ENCODE measurements at places on chromosomes 7 and 10. TPM values are rescaled to one million over a fixed set of nuclear protein-coding genes. Genes with fewer than 3 reads are reported as not detected.

GRCh38 chr7:159015454-159016410 is 128.9 kb downstream of the VIPR2 start:
- DNase-seq = no peak

- no peak for DNase-seq
Measured at GRCh38 chr10:30447125-30447799, 13.3 kb downstream of the MAP3K8 start.

GJD4 gene
- total RNA-seq = not detected

- peak; percentile 10 for DNase-seq
Measured at GRCh38 chr7:43553999-43554398, 28.9 kb upstream of the STK17A start.

DNA sequence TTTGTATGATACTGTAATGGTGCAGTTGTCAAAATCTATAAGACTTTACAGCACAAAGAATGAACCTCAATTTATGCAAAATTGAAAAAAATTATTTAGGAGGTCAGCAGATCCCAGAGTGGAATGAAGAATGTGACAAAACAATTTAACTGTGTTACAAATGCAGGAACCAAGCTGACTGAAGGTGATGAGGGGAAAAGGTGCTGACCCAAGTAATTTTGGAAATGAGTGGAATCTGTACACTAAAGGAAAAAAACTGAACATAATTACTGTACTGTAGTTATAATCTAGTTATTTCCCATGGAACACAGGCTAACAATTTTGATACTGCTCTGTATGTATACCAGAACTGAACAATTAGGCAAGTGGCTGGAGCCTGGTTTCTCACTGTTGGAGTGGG is 31.2 kb upstream of the ZCCHC24 start:
- no peak for DNase-seq

DNA sequence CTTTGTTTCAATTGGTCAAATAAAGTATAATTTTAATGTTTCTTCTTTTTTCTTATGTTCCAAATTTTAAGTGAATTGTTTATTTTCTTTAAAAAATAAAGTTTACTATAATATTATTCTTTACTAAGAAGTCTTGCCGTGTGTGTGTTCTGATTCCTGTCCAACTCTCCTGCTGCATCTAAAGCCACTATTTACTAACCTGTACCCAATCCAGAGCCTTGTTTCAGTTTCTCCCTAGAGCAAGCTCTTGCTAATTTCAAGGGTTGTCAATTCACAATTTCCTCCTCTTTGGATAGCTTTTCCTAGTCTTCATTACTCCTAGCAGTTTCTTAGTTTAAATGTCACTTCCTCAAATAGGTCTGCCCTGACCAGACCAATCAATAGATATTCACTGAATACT is 314.9 kb upstream of the SEMA3A start:
- DNase-seq = no peak

CDHR3 gene
- total RNA-seq = 0.51 TPM

DNA sequence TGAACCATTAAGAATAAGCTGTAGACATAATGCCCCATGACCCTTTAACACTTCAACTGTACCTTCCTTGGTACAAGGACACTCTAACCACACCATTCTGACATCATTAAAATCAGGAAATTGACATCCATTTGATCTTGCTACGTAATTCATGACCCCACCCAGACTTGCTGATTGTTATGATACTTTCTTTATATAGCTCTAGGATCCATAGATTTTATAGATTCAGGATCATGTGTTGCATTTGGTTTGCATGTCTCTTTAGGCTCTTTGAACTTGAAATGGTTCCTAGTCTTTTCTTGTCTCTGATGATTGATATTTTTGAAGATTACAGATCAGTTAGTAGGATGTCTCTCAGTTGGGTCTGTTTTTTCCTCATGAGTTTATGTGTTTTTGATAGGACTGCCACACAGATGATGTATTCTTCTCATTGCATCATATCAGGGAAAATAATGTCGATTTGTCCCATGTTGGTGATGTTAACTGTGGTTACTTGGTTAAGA is 13.5 kb downstream of the CCM2 start:
- no peak for DNase-seq

LRMDA gene
- total RNA-seq = not detected

DNA sequence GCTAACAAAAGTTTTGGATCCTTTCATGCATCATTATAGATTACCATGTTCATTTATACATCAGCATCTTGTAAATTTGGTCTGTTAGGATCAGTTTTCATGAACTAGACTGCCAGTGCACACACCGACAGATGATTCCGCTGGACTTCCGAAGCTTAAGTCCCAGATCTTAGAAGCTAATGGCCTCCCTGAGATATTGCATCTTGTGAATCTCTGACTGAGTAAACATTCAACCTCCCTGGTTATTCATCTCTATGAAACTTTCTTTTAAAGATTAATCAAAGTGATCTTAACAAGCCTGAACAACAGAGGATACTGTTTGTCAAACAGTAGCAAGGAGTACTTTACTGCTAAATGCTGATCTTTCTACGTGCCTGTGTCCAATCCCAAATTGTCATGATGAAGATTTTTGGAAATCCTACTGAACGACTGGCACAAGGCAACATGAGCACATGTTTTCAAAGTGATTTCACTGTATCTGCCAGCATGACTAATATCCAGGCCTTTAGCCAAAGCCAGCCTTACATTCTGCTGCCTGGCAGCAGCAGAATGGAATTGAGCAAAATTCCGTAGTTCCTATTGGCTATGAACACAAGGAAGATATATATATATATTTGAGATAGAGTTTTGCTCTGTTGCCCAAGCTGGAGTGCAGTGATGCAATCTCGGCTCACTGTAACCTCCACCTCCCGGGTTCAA is 91.3 kb upstream of the ANK3 start:
- DNase-seq = no peak

SMKR1 gene
- total RNA-seq = 4.0 TPM

DNA sequence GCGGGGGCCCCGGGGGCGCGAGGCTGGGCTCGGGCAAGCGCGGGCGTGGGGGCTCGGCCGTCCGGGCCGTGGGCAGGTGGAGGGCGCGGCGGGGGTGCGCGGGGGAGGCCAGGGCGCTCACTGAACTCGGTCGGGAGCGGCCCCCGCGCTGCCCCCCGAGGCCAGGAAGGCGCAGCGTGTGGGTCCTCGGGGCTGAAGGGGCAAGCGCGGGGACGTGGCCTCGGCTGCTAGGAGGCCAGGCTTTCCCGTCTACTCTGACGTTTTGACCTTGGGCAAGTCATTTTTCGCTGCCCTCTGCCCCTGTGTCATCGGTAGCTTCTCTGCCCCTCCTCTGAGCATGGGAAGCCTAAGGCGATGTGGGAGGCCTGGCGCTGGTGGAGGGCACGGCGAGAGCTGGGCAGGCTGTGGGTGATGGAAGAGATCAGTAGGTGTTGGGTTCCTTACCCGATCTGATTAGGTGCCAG is 441 bp downstream of the FBH1 start:
- DNase-seq = peak; percentile 41

DNA sequence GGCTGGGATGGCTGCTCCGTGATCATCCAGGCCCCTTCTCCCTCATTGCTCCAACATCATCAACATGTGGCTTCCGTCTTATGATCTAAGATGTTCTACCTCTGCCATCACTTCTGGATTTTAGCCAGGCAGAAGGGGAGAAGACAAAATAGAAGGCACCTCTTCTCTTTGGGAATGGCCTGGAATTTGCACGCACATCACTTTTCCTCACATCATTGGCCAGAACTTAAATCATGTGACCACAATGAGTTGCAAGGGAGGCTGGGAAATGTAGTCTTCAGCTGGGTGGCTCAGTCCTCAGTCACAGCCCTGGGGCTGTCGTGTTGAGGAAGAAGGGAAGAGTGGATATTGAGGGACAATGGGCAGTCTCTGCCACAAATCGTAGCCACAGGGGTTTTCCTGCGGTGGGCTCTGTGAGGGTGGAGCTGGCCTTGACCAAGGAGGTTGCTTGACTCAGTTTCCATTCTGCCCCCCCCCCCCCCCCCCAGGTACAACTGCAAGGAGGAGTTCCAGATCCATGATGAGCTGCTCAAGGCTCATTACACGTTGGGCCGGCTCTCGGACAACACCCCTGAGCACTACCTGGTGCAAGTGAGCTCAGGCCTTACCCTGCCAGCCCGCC is 50.3 kb downstream of the PALD1 start:
- no peak for DNase-seq

GRCh38 chr7:74101061-74101681 is 17.6 kb downstream of the LIMK1 start:
- no peak for DNase-seq

GRCh38 chr10:12741360-12741804 is 260.1 kb downstream of the CCDC3 start:
- no peak for DNase-seq

DNA sequence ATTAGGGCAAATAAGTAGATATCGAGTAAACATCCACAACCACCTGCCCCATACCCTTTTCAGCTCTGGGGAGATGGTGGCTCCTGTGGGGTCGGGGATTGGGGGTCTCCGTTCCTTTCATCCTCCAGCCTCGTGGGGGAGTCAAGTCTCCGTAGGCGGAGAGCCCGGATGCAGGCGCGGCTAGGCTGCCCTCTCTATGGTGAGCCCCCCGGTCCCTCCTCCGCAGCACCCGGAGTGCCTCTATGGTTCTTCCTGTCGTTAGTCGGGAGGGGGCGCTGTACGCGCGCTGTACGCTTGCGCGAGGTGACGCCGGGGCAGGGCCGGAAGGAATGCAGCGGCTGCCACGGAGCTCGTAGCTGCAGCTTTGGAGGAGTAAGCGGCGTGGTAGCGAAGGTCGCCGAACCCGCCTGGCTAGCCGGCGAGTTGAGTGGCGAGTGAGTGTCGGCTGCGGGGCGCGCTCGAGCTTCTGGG is 14.8 kb upstream of the MMD2 start:
- DNase-seq = peak; percentile 93

DNA sequence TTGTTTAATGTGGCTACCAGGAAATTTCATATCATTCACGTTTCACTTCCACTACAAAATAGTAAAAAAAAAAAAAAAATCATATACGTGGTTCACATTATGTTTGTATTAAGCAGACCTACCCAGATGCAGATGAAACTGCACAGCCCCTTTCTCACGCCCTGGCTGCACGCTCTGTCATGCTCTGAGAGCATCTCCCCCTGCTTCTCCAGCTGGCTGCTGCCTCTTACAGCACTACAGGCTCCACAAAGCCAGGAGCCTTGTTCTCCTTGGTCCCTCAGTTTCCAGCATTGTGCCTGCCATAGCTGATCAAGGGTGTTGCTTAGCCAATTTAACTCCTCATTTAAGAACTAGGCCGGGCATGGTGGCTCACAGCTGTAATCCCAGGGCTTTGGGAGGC is 6.9 kb upstream of the GPNMB start:
- no peak for DNase-seq

GRCh38 chr7:121832347-121832746 is 40.6 kb upstream of the PTPRZ1 start:
- no peak for DNase-seq

OR2A1 gene
- not detected for total RNA-seq

DNA sequence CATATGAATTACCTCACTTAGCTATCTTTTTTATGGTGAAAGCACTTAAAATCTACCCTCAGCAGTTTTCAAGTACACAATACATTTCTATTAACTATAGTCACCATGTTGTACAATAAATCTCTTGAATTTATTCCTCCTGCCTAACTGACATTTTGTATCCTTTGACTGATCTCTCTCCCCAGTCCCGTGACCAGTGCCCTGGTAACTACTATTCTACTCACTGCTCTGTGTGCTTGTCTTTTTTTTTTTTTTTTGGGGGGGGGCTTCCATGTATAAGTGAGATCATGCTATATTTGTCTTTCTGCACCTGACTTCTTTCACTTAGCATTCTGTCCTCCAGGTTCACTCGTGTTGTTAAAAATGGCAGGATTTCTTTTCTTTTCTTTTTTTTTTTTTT is 11.4 kb upstream of the GAD2 start:
- DNase-seq = no peak

KNDC1 gene
- 0.28 TPM for total RNA-seq

ZFAND2A gene
- total RNA-seq = 62.2 TPM

INA gene
- 0.46 TPM for total RNA-seq

DNA sequence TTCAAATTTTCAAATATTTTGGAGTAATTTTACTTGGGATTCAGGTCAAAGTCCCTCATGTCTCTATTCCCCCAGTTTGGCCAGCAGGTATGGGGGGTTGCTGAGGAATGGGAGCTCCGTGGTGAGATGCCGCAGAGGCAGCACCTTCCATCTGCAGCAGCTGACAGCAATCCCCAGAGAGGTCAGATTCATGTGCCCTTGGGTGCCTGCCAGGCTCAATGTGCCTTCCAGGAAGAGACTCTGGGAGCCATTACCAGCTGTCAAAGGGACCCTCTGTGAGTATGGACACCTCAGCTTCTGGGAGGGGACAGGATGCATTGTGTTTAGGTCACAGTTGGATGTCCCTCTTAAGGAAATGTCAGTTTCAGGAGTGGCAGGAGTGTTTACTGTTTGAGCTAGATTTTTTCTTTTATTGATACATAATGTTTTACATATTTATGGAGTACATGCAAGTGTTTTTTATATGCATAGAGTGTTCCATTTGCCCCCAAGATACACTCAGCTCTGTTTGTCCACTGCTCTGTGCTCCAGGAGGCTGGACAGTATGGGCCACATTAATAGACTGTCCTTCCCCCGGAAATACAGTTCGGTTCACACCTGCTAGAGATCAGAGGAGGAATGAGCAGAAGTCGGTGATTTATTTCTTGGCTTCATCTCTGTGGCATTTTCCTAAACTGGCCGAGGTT is 75.3 kb upstream of the GRB10 start:
- DNase-seq = no peak

DNA sequence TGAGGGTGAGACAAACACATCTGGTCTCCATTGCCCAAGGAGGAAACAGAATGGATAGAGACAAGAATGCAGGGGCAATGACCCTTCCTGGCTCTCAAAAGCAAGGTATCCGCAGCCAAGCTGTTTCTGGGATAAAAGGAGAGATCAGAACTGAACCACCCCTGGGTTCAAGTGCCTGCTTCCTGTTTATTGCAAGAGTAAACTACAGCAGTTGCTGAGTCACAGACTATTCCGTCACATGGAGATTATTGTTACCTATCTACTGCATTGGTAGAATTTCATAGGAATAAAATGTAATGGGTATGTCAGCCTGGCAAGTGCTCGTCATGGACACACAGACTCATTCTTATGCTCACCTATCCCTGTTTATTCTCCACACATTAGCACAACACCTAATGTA is 821.6 kb downstream of the GRID1 start:
- DNase-seq = no peak

- no peak for DNase-seq
Measured at GRCh38 chr7:157439149-157439548, 102.3 kb downstream of the DNAJB6 start.

- DNase-seq = peak; percentile 55
Measured at GRCh38 chr10:100996678-100997359, 2.8 kb upstream of the LZTS2 start.

- DNase-seq = no peak
Measured at GRCh38 chr7:152969839-152970238, 210.3 kb downstream of the ACTR3B start.

All from activated T-cell treated with anti-CD3 and anti-CD28 coated beads, Interleukin-2, amount 50 U/mL, for 72 hours (primary cell).